ENCODE measurements at places on chromosomes 6 and 20.

DNA sequence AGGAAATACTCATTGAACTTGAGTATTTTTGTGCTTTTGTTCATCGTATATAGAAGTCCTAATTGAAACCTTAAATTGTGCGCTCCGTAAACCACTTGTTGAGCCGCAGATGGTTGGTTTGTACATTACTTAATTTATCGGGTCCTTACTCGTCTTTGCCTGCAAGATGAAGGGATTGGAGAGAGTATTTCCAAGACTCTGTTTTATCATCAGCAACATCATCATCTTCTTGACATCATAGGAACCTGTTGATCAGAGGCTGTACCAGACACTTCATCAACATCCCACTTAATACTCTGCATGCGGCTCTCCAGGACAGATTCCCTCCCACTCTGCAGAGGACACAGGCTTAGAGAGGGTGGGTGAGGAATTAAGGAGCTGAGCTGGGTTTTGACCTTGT, 28.6 kb downstream of the TIAM2 start:
- no peak for DNase-seq

GRCh38 chr6:39885691-39886090, 48.6 kb downstream of the MOCS1 start:
- no peak for DNase-seq

DNA sequence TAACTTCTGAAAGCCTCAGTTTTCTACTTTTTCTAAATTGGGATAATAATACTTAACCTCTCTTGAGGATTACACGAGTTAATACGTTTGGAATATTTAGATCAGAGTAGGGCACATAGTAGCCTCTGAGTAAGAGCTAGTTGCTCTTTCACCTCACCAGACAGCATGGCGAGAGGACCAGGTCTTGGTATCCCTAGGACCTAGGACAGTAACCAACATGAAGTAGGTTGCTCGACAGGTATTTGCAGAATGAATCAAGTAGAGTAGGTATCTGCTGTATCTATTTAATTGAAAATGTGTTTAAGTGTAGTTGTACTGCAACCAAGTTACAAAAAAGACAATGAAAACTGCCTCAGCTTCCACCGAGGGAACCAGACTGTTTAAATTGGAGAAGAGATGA, 1.4 kb downstream of the CDC5L start:
- no peak for DNase-seq

DNA sequence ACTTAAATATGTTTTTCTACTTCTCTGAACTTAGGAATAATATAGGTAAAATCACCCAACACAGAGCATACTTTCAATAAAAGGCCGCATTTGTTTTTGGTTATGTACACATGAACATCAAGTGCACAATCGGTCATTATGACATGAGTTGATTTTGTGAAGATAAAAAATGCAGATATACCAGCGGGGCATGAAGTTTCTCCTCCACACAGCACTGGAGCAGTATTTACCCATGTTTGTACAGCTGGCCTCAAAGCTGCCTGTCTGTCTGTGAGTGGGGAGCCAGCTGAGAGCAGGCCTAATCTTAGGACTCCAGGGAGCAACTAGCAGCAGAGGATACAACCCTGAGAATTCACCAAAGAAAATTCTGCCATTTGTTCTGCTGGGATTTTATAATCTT, 206.5 kb downstream of the TPBG start:
- no peak for DNase-seq

DNA sequence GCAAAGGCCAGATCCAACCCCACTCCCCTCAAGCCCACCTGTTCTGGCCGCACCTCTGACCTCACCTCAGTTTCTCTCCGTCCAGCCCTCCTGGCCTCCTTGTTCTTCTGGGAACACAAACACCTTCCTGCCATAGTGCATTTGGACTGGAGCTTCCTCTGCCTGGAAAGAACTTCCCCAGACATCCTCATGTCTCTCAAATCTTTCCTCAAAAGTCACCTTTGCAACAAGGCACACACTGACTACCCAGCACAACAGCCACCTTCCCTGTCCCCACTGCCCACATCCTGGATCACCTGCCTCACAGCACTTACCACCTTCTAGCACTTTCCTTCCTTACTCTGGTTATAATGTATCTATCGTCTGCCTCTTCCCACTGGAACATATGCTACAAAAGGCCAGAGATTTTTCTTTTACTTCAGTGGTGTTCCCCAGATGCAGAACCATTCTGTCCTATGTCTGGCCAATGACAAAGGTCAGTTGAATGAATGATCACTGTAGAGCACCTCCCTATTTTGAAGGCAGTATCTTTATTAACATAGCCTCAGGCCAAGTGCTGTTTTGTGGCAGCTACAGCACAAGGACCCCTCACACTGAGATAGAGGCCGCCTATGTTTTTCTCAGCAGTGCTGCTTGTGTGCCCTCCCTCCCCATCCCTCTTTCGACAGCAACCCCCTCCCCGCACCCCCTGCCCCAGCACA, 4.1 kb downstream of the HLA-B start:
- no peak for DNase-seq

DNA sequence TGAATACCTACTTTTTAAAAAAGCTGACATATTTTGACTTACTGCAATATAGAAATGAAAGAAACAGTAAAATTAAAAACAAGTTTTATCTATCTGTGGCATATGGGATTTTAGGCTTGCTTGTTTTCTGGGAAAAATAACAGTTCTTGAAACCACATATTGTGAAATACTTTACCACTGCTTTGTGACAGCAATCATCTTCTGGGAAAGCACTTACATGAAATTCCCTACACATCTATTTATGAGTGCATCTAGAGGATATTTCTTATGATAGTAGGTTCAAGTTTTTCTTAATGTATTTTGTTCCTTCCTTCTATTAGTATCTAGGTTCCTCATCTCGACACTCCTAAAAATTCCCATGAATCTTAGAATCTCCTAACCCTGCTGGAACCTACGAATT, 75.2 kb downstream of the STXBP5 start:
- no peak for DNase-seq

DNA sequence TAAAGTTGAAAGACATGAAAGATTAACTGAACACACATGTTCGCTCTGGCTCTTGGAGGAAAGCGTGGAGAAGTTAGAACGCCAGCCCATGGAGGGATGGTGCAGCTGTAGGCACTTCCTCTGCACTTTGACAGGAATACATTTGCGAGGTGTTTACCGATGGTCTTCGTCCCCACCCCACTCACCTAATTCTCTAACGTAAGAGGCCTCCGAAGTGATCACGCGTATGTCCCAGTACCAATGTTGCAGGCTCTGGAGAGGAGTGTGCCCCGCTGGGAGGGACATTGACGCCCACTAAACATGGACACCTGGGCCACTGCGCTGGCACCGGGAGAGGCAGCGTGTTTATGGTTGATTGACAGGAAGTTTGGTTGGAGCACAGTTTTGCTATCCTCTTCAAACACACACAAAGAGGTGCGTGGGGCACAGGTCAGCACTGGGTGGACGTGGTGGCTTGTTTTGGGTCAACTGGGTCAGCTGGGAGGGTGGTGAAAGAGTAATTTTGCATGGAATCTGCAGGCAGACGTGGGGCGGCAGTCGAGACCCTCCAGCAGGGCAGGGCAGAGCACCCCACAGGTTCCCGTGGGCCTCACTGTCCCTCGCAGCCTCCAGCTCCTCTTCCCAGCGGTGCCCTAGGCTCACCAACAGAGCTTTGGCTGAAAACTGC, 110.1 kb downstream of the DLL1 start:
- DNase-seq, result no peak

Data from activated CD4-positive, alpha-beta T cell treated with anti-CD3 and anti-CD28 coated beads for 1 hour (primary cell).